ENCODE measurements at places on chromosomes 1 and 21. TPM values are rescaled to one million over a fixed set of nuclear protein-coding genes. Genes with fewer than 3 reads are reported as not detected.

Gene PTCH2
- under 0.01 TPM for total RNA-seq

Gene KRTAP7-1
- not detected for total RNA-seq

Gene HP1BP3
- 104 TPM for total RNA-seq

Gene PLA2G2A
- total RNA-seq, result not detected

Gene ALG6
- 7.9 TPM for total RNA-seq

Gene PLA2G2F
- not detected for total RNA-seq

Gene CLIC6
- under 0.01 TPM for total RNA-seq

Gene C1orf53
- 4.4 TPM for total RNA-seq

Gene SLC44A3
- 0.17 TPM for total RNA-seq

Gene SLAMF9
- total RNA-seq, result not detected

Gene C1QB
- not detected for total RNA-seq

Gene KCNE2
- not detected for total RNA-seq

Gene DNM3
- total RNA-seq, result 1.2 TPM

Gene ILDR2
- under 0.01 TPM for total RNA-seq

Gene PRELP
- total RNA-seq, result under 0.01 TPM

Gene SLC6A17
- not detected for total RNA-seq

Gene ATAD3C
- total RNA-seq, result not detected

Gene LCE2C
- total RNA-seq, result not detected

Gene FAM72D
- total RNA-seq, result 3.2 TPM

Data from bronchus fibroblast of lung (primary cell).